ENCODE measurements at places on chromosomes 3 and 15.

GRCh38 chr3:170585937-170586310, at the start of gene SLC7A14:
SLC7A14 (minus strand) TSS chr3:170586075; CDS start chr3:170526936, 59,139 bp downstream.
- DNase-seq, result no peak

DNA sequence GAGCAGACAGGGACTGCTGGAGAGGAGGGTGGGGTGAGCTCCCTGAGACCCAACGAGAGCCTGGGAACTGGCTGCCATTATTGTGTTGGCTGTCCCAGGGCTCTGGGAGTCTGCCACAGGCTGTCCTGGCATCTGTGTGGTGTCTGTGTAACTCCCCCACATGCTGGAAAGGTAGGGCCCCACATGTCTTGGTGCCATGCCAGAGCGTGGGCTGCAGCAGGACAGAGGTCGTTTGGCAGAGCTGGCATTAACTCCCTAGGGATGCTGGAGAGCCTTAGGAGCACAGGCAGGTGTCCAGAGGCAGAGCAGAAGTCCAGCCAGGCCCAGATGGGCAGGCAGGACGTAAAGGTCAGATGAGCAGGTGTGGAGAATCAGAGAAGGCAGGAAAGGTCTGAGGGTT, 9.7 kb downstream of the TIMP4 start:
- DNase-seq, result no peak

DNA sequence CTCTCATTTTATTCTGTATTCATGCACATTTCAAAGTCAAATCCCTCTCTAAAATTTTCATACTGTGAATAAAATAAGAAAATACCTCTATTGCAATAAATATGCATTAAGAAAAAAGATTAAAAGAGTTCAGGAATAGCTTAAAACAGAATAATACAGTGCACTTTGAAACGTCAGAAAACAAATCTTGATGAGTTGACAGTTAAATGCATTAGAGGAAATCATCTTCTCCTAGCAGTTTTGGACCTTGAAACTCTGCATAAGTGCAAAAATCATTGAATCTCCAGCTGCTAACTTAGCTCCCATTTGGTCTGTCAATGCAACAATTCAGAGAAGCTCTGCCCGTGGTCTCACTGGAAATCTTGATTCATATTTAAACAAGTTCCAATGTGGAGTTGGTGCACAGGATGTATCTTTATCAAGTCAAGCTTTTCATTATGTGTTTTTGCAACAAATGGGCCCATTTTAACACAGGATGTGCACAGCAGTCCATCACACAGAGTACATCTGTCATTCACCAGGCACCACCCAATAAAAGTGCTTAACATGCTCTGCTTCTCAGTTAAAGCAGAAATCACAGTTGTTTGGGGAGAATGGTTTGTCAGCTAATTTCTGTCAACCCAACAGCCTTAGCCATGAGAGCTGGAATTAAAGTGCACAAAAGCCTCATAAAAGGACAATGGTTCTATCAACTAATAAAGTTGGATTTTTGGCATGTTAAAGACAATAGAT, 98.8 kb upstream of the ARRDC4 start:
- no peak for DNase-seq

DNA sequence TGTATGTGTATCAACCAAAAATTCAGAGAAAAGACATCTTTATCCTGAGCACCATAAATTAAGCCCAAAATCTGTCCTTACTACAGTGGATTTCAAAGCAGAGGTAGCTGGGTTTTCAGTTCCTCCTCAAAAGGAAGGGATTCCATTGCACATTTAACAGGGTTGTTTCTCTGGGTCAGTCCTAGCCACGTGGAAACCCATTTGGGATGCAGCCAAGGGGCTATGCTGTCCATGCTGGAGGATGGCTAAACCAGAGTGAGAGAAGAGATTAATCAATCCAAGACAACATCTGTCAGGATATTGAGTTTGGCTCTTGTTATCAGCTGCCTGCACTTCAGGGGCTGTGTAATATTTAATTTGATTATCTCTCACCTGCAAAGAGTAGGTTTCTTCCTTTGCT, 28.1 kb downstream of the LSAMP start:
- DNase-seq, result no peak

GRCh38 chr15:96125721-96126415, 204.6 kb upstream of the NR2F2 start:
- no peak for DNase-seq

DNA sequence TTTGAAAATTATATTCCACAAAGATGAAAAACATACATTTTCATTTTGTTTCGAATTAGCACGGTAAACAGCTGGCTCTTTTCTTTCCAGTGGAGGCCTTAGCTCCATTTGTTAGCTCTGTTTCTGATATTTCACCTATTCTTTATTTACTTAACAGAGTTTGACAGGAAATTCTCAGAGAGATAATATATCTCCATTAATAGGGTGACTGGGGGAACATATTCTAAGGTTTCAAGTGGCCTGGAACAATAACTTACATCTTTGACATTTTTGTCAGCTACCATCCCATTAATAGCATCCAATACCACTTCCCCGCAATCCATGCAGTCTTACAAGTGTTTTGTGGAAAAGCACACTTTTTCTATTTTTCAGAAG, 577.6 kb upstream of the MDFIC2 start:
- no peak for DNase-seq
